Spleen (tissue), 13 donors: ENCODE measurements at places on chromosomes 2 and 18. TPM values are rescaled to one million over a fixed set of nuclear protein-coding genes. Genes with fewer than 3 reads are reported as not detected.

DNA sequence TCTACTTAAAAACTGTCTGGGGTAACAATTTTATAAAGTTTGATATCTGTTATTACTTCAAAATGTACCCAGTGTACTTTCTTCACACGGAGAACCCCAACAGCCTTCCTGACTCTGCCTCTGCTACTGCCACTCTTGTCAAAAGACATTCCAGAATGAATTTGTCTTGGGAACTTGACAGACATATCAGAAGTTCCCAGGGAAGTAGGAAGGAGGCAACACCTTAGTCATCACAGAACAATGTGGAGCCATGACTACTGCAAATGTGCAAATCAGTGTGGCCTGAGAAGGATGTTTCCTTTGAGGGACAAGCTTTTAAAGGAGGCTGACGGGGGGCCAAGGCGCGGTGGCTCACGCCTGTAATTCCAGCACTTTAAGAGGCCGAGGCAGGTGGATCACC lies 133.8 kb upstream of the RNF152 start:
- H3K4me1 ChIP-seq = no peaks in the 10 kb centered on the region
- H3K4me3 ChIP-seq = no peak overlapping the region
- no peaks in the 10 kb centered on the region for H3K27me3 ChIP-seq
- DNase-seq = no peak

- DNase-seq = no peak
- H3K4me1 ChIP-seq = peaks cover 26% of the 10 kb centered on the region
- no peak overlapping the region for H3K27ac ChIP-seq
- H3K36me3 ChIP-seq = no peaks in the 10 kb centered on the region
- no peak overlapping the region for H3K4me3 ChIP-seq
Observed at GRCh38 chr2:204261846-204262245, 283.4 kb upstream of the PARD3B start.

GRCh38 chr2:128276878-128277675 lies 41.6 kb downstream of the HS6ST1 start:
- DNase-seq = peak; percentile 58
- peaks cover 59% of the 10 kb centered on the region for H3K36me3 ChIP-seq
- peaks cover 23% of the 10 kb centered on the region for H3K4me1 ChIP-seq

- H3K4me1 ChIP-seq = peaks cover 69% of the 10 kb centered on the region
- H3K4me3 ChIP-seq = no peak overlapping the region
- H3K27me3 ChIP-seq = no peaks in the 10 kb centered on the region
- no peak for DNase-seq
- peak overlapping the region; percentile 50 for H3K27ac ChIP-seq
Observed at GRCh38 chr2:24080701-24081100, 3.9 kb downstream of the TP53I3 start.

DNA sequence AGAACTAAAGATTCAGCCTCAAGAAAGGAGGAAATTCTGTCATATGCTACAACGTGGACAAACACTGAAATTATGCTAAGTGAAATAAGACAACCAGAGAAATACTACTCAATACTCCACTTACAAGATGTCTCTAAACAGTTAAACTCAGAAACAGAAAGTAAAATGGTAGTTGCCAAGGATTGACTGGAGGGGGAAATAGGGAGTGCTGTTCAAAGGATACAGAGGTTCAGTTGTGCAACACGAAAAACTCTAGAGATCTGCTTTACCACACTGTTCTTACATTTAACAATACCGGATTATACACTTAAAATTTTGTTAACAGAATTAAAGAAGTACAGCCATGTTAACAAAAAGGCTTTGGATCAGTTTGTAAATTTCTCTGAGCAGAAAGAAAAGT lies 39.8 kb upstream of the C2orf15 start:
- no peak overlapping the region for H3K27ac ChIP-seq
- H3K4me3 ChIP-seq = no peak overlapping the region
- H3K4me1 ChIP-seq = no peaks in the 10 kb centered on the region
- H3K36me3 ChIP-seq = no peaks in the 10 kb centered on the region
- DNase-seq = no peak

GRCh38 chr2:189858291-189858690 lies 74.0 kb downstream of the PMS1 start:
- no peak overlapping the region for H3K4me3 ChIP-seq
- no peaks in the 10 kb centered on the region for H3K4me1 ChIP-seq
- no peak for DNase-seq
- H3K36me3 ChIP-seq = peaks cover 36% of the 10 kb centered on the region

CNNM3 gene
- polyA plus RNA-seq = 3.7 TPM

PAPOLG gene
- polyA plus RNA-seq = 6.0 TPM

DNA sequence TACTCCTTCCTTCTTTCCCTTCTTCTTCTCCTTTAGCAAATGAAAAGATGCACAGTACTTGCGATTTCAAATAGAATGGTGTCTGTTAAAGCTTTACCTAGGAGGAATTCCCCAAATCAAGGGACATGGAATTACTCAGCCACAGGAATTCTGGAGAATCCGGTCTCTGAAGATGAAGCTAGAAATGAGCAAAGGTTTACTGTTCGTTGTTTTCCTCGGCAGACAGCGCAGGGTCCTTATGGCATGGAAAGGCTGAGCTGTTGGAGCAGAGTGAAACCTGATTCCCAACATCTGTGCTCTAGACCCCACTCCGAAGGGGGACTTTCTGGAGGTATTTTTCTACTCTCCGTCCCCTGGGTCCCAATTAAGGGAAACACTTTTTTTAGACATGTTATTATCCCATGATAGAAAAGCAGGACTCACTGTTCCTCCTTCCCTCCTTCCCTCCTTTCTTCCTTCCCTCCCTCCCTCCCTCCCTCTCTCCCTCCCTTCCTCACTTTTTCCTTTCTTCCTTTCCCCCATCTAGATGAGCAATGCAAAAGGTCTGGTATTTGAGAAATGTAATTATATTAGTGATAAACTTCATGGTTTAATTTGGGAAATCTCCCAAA lies 47.1 kb downstream of the CDCA7 start:
- no peaks in the 10 kb centered on the region for H3K36me3 ChIP-seq
- H3K27ac ChIP-seq = no peak overlapping the region
- DNase-seq = no peak

DNA sequence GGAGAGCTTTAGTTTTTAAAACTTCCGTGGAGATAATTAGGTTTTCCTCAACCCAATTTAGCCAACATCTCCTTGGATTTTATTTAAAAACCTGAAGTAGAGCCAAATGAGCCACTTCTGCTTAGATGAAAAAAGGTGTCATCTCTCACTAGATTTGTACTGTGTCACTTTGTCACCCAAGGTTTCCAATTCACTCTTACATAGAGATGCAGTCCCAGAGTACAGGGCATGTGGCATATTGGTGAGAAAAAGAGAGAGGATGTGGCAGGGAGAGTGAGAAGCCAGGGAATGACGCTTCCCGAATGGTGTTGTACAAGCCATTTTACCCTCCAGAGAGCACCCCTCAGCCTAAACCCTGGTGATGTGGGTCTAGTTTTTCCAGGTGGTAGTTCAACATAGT lies 44.4 kb upstream of the CTLA4 start:
- H3K27me3 ChIP-seq = no peaks in the 10 kb centered on the region
- no peak overlapping the region for H3K4me3 ChIP-seq

HYCC2 gene
- polyA plus RNA-seq = 3.2 TPM

ZNF385B gene
- 0.03 TPM for polyA plus RNA-seq

DNA sequence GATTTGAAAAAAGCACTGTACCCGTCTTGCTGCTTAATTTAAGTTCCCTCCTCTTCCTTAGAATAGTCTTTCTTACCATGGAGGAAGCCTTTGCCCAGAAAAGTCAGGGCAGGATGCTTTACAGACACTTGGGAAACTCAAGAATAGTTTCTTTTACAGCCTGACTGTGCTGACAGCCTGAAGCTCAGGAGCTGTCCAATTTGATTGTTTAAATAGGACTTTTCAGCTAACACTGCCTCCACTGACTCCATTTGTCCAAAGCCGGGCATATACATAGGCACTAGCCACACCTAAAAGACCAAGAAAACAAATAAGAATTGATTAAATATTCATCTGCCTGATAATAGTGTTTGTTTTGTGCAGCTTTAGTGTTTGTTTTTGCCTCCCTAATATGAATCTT lies 110.9 kb upstream of the L3MBTL4 start:
- DNase-seq = no peak
- no peaks in the 10 kb centered on the region for H3K4me1 ChIP-seq
- H3K27ac ChIP-seq = no peak overlapping the region
- H3K36me3 ChIP-seq = no peaks in the 10 kb centered on the region

- no peaks in the 10 kb centered on the region for H3K36me3 ChIP-seq
- no peak overlapping the region for H3K4me3 ChIP-seq
- H3K27ac ChIP-seq = no peak overlapping the region
- no peak for DNase-seq
Observed at GRCh38 chr2:95041824-95042442, 16.4 kb downstream of the MAL start.

DNA sequence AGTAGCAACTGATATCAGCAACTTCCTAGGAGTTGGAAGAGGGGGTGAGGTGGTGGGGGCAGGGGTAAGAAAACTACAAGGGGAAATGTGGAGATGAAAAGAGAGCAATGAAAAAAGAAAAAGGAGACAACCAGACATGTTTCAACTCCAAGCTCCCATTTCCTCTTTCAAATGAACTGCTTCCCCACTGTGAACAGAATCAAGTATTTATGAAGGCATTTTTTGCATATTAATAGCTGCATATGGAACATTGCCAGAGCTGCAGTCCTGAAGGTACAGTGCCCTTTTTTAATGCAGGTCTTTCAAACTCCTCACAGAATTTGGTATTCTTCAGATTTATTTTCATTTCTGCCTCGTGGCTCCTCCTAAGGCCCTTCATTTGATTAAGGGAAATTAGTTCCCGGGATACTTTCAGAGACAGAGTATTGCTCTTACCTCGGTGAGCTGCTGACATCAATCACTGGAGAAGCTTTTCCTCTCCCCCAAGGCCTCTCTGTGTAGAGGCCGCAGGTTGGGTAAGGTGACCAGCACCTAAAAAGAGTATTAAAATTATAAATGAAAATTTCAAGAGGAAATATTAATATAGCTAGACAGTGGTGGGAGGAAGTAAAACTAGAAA lies 68.4 kb downstream of the KIAA2012 start:
- no peak overlapping the region for H3K27ac ChIP-seq
- no peaks in the 10 kb centered on the region for H3K4me1 ChIP-seq
- DNase-seq = no peak
- H3K36me3 ChIP-seq = no peaks in the 10 kb centered on the region
- H3K27me3 ChIP-seq = no peaks in the 10 kb centered on the region

SCTR gene
- 0.42 TPM for polyA plus RNA-seq

PSTPIP2 gene
- 58.7 TPM for polyA plus RNA-seq

GRCh38 chr18:8730080-8730827 lies 24.9 kb downstream of the MTCL1 start:
- H3K27me3 ChIP-seq = no peaks in the 10 kb centered on the region
- no peaks in the 10 kb centered on the region for H3K36me3 ChIP-seq
- H3K27ac ChIP-seq = no peak overlapping the region
- no peak overlapping the region for H3K4me3 ChIP-seq
- no peak for DNase-seq

MARCO gene
- 3.0 TPM for polyA plus RNA-seq

- DNase-seq = no peak
- no peak overlapping the region for H3K4me3 ChIP-seq
- no peaks in the 10 kb centered on the region for H3K27me3 ChIP-seq
- no peaks in the 10 kb centered on the region for H3K4me1 ChIP-seq
Observed at GRCh38 chr2:214774108-214774507, 35.4 kb downstream of the BARD1 start.

GRCh38 chr2:152336854-152337510 lies 2.0 kb downstream of the FMNL2 start:
- no peak for DNase-seq
- peak overlapping the region; percentile 79 for H3K4me3 ChIP-seq
- peak overlapping the region; percentile 57 for H3K27ac ChIP-seq
- no peaks in the 10 kb centered on the region for H3K36me3 ChIP-seq
- H3K4me1 ChIP-seq = peaks cover 27% of the 10 kb centered on the region
- H3K27me3 ChIP-seq = peaks cover 23% of the 10 kb centered on the region

GRCh38 chr2:235606004-235606715 lies 112.3 kb downstream of the AGAP1 start:
- DNase-seq = no peak
- H3K4me3 ChIP-seq = no peak overlapping the region
- no peaks in the 10 kb centered on the region for H3K27me3 ChIP-seq
- H3K4me1 ChIP-seq = no peaks in the 10 kb centered on the region
- H3K27ac ChIP-seq = no peak overlapping the region

GRCh38 chr2:230797515-230798495 lies 66.9 kb upstream of the ITM2C start:
- peaks cover 13% of the 10 kb centered on the region for H3K4me1 ChIP-seq
- no peak for DNase-seq
- H3K4me3 ChIP-seq = no peak overlapping the region
- no peaks in the 10 kb centered on the region for H3K27me3 ChIP-seq
- no peaks in the 10 kb centered on the region for H3K36me3 ChIP-seq

GRCh38 chr2:233049194-233049761 lies 10.9 kb upstream of the INPP5D start:
- H3K4me1 ChIP-seq = peaks cover 15% of the 10 kb centered on the region
- peak; percentile 47 for DNase-seq
- H3K4me3 ChIP-seq = no peak overlapping the region
- no peaks in the 10 kb centered on the region for H3K27me3 ChIP-seq
- H3K27ac ChIP-seq = no peak overlapping the region
- no peaks in the 10 kb centered on the region for H3K36me3 ChIP-seq

DNA sequence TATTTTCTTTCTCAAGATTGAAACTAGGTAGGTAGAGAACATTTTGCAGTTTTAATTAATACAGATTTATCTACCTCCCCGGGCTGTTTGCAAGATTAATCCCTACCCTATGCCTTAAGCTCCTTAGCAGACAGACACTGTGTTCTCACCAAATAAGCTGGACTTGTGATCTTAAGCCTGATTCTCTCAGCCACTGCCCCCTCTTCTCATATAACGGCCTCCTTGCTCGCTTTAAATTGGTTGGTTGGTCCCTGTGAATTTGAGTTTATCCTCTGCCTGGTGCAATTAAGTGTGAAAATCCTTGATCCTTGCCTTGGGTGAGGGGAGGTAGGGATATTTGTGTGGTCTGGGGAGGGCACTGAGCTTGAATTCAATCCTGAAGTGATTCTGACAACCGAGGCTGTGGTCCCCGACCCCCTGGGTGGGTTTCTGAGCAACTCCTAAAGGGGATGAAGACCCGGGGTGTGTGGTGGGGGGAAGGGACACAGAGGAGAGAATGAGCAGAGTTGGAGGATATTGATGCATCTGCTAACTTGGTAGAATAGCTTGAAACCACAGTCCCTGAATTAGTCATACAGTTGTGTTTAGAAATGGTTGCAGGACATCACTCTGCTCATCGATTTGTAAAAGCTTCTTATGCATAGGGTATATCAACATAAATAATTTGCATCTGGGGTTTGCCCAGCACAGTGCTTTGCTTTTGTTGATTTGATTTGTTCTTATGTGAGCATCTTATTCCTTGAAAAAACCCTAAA lies 36.9 kb upstream of the NCKAP5 start:
- H3K27me3 ChIP-seq = no peaks in the 10 kb centered on the region
- H3K4me1 ChIP-seq = no peaks in the 10 kb centered on the region
- H3K27ac ChIP-seq = no peak overlapping the region

- no peak overlapping the region for H3K27ac ChIP-seq
- H3K27me3 ChIP-seq = peaks cover 7% of the 10 kb centered on the region
- no peak overlapping the region for H3K4me3 ChIP-seq
- no peak for DNase-seq
- H3K36me3 ChIP-seq = no peaks in the 10 kb centered on the region
- H3K4me1 ChIP-seq = no peaks in the 10 kb centered on the region
Observed at GRCh38 chr2:68009526-68009925, 53.3 kb downstream of the C1D start.

RGPD3 gene
- 0.11 TPM for polyA plus RNA-seq
